ENCODE measurements at places on chromosomes 7 and 10. TPM values are rescaled to one million over a fixed set of nuclear protein-coding genes. Genes with fewer than 3 reads are reported as not detected.

PEX1 gene
- 6.5 TPM for total RNA-seq

GRCh38 chr7:69434398-69434815 is 163.9 kb upstream of the AUTS2 start:
- DNase-seq = peak; percentile 97

DNA sequence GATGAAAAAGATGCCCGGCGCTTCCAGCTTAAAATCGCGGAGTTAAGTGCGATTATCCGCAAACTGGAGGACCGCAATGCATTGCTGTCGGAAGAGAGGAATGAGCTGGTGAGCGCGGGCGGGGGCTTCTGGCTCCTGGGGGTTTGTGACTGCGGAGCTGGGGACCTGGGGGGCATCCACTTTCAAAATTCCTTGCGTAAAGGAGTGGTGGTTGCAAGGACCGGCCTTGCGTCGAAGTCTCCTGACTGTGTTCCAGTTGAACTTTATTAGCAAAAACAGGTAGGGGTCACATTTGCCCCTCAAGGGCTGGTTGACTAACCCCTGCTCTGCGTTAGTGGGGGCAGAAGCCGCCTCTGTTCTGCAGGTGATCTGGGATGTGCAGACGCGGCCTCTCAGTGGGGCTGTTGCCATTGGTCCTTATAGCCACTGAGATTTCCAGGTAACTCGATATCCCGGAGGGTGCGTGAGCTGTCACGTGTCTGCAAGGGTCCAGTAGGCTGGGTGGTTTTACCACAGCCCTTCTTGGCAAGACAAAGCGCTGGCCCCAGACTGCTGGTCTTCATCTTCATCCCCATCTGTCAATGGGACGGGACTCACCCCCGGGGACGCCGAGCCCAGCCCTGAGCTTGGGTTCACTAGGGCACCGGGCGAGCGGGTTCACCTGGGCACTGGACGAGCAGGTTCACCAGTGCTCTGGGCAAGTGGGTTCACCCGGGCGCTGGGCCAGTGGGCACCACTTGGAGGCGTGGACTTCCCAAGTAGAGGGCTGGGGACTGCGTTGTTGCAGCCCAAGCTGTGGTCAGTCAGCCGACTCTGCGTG is 51.5 kb upstream of the DPYSL4 start:
- DNase-seq = no peak

EXOC6 gene
- total RNA-seq = 4.9 TPM

DNA sequence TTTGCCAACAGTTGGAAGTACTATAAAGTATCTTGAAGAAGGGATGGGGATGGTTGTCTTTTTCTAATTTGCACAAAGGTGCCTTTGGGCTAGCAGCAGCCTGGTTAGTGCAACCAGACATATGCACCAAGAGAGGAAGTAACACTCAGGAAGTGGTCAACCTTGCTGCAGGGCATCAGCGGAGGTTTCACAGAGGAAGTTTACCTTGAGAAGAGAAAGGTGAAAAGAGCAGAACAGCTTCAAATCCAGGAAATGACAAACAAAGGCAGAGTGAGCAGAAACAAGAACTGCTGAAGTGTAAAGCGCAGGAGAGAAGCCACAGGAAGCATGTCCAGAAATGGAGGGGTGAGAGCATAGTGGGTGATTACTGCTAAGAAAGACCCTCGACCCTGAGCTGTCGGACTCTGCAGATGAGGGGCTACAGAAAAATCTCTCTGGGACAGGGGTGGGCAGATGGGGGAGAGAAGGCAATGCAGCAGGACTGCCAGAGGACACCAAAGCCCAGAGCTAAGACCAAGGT is 66.9 kb downstream of the STK17A start:
- DNase-seq = no peak

ODAD2 gene
- total RNA-seq = 0.96 TPM

ASB10 gene
- not detected for total RNA-seq

DNA sequence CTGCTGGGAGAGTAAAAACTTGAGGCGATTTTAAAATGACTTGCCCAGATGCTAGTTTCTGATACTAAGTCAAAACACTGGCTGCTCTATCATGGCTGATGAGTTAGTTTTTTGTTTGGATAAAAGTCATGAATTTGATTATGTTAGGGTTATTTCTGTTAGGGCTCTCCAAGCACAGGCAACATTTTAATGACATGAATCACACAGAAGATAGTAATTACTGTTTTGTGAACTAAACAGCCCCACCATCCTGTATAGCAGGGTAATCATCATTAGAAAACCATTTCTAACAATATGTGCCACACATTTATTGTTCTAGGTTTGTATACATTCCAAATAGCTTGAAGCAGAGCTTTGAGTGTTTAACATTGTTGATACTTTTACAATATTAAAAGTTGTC is 750.3 kb downstream of the ANKRD7 start:
- no peak for DNase-seq

- DNase-seq = peak; percentile 31
Measured at GRCh38 chr7:12403287-12404181, at the start of gene VWDE. TSS of gene VWDE (minus strand) at chr7:12403865. CDS start at chr7:12403716, 149 bp downstream.

DNA sequence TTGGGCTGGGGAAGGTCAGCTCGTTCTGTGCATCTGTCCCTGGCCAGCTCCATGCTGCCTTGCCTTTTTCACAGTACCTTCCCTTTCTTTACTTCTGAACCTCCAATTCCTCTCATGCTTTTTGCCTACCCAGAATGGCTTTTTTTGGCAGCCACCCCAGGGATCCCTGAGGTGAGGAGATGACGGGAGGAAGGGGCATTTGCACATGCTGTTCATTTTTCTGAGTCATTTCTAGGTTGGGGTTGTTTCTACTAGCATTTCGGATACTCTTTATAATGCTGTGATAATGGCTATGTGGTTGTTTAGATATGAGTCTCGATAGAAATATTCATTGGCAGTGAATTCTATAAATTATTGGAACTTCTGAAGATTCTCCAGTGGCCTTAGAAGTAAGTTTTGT is 415.1 kb upstream of the FZD8 start:
- DNase-seq = no peak

GRCh38 chr10:6997509-6997908 is 413.3 kb downstream of the SFMBT2 start:
- no peak for DNase-seq

CCDC7 gene
- 2.3 TPM for total RNA-seq

GRCh38 chr10:25451401-25451800 is 276.6 kb downstream of the GPR158 start:
- DNase-seq = no peak

- no peak for DNase-seq
Measured at GRCh38 chr10:36738738-36739431, 386.5 kb upstream of the ANKRD30A start.

TAC1 gene
- not detected for total RNA-seq

- DNase-seq = peak; percentile 99
Measured at GRCh38 chr10:77350711-77351119, 286.9 kb downstream of the KCNMA1 start.

GRCh38 chr10:92242910-92243671 is 47.8 kb downstream of the CPEB3 start:
- DNase-seq = peak; percentile 58

- DNase-seq = no peak
Measured at GRCh38 chr10:124182088-124182541, 88.7 kb upstream of the CHST15 start.

GRCh38 chr7:130988443-130988842 is 254.4 kb upstream of the KLF14 start:
- no peak for DNase-seq

HGF gene
- not detected for total RNA-seq

- no peak for DNase-seq
Measured at GRCh38 chr10:102900006-102900405, 18.1 kb upstream of the CNNM2 start.

- DNase-seq = no peak
Measured at GRCh38 chr10:114329634-114330365, 74.5 kb downstream of the AFAP1L2 start.

DNA sequence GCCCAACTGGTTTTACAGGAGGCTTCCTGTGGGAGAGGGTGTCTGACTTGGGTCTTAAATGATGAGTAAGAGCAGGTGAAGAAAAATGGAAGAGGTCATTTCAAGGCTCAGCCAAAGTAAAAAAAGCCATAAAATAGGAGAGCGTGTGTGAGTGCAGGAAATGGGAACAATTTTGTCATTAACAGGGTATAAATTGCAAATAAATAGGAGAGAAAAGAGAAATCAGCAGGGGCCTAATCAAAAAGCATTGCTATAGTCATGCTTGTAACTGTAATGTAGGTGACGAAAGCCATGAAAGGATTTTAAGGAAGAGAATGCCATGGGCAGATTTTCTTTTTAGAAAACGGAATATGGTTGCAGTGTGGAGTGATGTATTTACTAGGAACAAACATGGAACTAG is 15.7 kb upstream of the SEMA3A start:
- no peak for DNase-seq

NEBL gene
- 3.7 TPM for total RNA-seq

GRCh38 chr10:66964946-66965345 is 39.1 kb downstream of the LRRTM3 start:
- DNase-seq = no peak

- DNase-seq = no peak
Measured at GRCh38 chr10:124095096-124095495, 1.7 kb upstream of the CHST15 start.

DNA sequence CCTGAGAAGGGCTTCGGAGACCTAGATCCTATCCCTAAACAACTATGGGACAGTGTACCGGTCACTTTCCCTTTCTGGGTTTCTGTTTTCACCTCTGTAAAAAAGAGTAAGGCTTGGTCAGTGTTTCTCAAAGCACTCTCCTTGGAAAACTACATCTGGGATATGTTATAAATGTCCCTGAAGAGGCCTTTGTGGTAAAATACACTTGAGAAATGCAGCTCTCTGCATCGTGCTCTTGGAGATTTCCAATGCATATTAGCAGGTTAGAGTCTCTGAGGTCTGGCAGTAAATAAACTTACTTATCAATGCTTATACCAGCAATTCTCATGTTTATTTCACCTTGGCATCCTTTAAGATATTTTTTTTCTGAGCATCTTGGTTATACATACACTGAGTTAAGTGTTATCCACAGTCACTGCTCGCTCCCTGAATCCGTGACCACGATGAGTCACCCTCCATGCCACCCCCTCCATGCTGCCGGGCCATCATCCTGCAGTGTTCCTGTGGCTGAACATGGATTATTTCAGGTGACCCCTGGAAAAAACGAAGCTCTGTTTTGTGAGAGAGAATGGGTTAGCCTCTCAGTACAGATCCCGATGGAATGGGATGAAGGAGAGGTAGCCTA is 3.3 kb upstream of the TBXAS1 start:
- DNase-seq = peak; percentile 58

DNA sequence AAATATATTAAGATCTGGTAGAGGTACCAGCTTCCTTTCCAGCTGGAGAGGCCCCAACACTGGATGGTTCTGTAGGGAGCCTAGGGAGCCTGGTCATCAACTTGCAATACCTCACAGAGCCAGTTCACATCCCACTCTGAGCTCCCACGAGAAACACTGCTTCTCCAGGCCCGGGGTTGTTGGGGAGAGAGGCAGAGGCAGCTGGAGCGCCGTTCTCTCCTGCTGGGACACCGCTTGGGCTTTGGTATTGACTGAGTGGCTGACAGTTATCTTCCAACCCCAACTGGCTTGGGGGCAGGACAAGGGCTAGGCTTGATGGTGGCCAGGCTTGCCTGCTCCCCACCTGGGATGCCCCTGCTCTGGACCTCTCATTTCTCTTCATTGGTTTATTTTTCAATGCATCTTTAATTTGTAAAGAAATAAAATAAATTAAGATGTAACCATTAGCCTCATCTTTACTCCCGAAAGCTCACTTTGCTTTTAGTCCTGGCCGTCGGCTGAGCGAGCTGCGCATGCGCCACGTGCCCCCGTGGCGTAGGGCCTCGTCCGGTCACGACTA is 10.0 kb upstream of the CHCHD1 start:
- no peak for DNase-seq

DNA sequence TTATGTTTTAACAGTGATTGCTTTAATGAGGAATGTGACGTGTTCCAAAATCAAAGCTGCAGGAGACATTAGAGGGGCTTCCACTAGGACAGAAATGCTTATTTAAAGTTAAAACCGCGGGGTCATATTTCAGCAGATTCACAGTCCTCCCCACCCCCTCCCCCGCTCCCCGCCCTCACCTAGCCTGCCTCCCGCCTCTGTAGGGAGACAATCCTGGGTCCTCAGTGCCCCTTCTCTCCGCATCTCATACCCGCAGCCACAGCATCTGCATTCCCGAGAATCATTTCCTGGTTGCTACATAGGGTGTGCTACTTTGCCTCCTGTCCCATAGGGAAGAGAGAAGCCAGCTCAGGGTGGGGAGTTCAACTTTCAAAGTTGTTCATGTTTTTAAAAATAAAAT is 3.1 kb upstream of the DRGX start:
- DNase-seq = no peak

AGMO gene
- total RNA-seq = 0.41 TPM

DNA sequence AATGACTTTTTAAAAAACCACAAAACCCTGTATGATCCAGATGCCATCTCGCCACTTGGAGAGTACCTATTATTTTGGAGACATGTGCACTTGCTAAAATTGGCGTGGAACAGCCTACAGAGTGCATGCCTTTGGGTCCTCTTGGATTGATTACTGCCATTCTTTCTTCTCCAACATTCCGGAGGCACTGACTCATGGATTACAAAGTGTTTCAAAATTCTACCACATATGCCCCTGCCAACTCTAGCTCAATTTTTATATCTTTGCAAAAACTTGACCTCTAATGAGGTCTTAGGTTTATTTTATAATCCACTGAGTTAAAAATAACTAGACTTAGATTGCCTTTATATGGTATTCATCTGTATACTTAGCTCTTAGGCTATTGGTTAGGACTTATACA is 55.8 kb upstream of the KIF5B start:
- peak; percentile 67 for DNase-seq

TSPAN33 gene
- total RNA-seq = 6.5 TPM

DNA sequence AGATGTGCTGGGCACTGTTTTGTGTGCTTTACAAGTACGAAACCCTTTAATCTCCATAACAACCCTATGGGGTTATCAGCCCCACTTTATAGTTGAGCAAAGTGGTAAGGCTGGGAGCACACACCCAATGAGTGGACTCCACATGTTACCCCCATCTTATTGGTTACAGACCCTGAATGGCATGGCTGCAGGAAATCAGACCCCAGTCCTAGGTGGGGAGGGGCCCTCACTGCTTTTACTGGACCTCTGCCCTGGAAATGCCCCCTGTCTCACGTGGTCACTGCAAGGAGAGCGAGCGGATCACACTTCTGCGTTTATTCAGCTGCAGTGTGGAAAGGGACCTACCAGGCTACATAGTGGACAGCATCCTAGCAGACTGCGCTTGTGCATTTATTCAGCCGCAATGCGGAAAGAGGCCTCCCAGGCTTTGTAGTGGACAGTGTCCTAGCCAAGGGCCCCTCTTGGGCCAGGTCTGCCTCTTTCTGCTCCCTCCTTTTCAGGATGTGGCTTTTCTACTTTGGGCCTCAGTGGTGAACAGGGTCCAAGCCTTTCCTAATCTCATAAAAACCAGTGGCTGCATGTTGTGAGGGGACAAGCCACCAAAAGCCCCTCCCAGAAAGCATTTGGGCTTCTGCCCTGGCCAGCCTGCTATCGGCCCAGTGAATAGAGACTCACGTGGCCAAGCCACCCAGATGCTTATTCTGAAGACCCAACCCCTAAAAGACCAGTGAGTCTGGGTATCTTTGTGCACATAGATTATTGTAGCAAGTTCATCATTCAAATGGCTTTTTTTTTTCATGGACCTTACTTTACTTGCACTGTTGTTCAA is 405.7 kb upstream of the RNF32 start:
- DNase-seq = no peak

CADPS2 gene
- 6.4 TPM for total RNA-seq

NOS3 gene
- 2.0 TPM for total RNA-seq

Measured in astrocyte (in vitro differentiated cells and primary cell).